Endodermal cell (in vitro differentiated cells): ENCODE measurements at places on chromosomes 2 and 18.
A peak's percentile ranks its signal among the peaks of the same experiment; 100 is the strongest.

DNA sequence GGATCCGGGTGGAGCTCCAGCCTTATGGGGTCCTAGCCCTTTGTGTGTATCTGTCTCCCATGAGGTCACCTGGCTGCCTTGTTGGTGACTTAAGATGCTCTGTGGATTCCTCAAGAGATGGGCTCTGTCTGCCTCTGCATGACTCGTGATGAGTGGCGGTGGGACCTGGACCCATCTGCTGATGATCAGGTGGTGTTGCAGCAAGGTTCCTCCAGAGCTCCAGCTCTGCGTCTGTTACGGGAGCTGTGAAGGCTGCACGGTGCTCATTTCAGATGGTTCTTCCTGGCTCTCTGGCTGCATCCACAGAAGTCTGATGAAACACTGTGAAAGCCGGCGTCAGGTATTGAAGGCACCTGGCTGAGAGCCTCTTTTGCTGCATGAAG lies 2.4 kb downstream of the AGAP1 start:
- peak; percentile 52 for DNase-seq

DNA sequence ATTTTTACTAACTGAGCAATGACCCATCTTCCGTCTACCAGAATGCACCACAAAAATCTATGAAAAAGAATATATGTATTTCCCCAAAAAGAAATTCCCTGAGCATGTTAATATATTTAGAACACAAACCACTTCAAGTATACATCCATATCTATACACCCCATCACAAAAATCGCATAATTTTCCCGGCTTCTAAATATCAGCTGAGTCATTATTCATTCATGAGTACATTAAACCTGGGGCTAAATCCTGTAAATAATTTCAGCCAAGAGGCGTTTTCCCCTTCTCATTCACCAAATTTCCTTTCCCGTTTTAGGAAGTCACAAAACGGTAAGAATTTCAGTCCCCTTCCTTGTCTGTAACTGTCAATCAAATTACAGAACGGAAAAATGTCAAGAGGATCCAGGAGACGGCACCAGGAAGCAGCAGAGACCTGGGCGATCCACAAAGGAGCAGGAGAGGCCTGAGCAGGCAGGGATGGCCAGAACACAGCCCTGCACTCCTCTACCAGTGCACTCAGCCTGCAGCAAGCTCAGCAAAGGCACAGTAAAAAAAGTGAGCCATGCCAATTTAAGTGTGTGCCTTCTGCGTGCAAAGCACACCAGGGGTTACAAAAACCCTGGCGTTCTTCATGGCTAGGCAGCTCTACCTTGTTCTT lies 300.7 kb downstream of the TCF4 start:
- DNase-seq, result no peak

GRCh38 chr18:57426187-57426586 lies 9.0 kb upstream of the ONECUT2 start:
- DNase-seq, result no peak

DNA sequence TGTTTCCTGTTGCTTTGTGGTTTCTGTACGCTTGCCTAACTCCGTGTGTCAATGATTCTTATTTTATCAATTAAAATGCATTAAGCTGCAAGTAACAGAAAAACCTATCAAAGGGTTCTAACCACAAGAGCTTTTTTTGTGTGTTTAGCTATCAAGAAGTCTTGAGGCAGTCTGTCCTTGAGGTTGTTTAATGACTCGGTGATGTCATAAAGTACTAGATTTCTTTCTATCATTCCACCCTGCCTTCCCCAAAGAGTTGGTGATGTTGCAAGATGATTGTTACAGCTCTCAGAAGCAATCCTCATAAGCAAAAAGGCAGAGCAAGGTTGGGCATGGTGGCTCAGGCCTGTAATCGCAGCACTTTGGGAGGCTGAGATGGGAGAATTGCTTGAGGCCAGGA lies 51.9 kb upstream of the SPTBN1 start:
- DNase-seq, result no peak

DNA sequence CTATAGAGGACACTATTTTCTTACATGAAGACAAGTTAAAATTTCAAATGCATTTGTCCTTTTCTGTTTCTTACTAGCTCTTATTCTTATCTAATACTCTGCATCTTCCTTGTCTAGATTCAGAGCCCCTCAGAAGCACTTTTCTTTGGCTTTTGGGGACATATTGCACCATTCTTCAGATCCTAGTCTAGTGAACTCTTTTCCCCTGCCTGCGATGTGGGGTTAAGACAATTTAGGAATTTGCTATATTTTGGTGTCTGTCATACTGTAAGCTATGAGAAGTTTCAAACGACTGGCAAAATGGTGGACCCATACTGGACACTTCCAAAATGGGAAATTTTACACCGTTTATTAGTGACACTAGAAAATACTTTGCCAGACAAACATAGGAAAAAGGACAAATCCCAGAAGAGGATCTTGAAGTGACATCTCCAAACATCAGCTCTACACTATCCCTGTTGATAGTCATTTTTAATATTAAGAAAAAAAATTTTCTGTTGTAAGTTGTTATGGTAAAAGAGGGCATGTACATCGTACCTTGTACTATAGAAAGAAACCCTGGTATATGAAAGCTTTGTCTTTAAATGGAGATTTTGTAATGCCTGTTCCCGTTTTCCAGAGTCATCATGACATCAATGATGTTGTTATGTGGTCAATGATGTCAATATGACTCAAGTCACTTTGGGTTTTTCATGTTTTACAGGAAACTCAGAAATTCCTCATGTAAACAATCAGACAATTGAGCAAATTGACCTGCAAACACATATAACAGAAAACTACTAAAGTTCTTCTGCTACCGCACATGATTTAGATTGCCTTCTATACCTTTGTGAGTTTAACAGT lies 4.4 kb upstream of the KYNU start:
- no peak for DNase-seq

DNA sequence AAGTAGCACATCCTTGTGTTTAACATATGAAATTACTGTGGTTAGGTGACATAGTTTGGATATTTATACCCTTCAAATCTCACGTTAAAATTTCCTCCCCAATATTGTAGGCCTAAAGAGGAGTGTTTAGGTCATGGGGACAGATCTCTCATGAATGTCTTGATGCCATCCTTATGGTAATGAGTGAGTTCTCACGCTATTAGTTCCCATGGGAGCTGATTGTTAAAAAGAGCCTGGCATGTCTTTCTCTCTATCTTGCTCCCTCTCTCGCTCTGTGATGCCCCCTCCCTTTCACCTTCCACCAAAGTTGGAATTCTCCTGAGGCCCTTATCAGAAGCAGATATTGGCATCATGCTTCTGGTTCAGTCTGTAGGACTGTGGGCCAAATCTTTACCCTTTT lies 660.1 kb downstream of the ADCYAP1 start:
- no peak for DNase-seq

GRCh38 chr2:203787979-203788378 lies 79.6 kb upstream of the CTLA4 start:
- no peak for DNase-seq

GRCh38 chr2:10977003-10977402 lies 65.3 kb downstream of the KCNF1 start:
- no peak for DNase-seq

DNA sequence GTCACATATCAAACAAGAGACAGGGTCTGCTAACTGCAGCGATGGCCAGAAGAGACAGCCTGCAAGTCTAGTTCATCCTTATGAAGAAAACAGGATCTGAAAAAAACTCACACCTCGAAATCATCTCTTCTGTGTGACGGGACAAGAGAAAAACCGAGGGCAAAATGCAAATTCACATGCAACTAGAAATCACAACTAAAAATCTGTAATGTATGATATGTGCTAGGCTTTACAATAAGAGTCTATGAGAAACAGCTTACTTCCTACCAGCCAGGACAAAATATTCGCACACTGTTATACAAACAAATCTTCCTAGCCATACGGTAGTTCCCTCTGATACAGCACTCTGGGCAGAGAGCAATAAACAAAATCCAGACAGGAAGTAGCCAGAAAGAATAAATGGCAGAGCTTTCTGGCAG lies 48.8 kb downstream of the ANKRD44 start:
- no peak for DNase-seq

GRCh38 chr2:200086911-200087310 lies 131.5 kb downstream of the MAIP1 start:
- DNase-seq, result no peak

DNA sequence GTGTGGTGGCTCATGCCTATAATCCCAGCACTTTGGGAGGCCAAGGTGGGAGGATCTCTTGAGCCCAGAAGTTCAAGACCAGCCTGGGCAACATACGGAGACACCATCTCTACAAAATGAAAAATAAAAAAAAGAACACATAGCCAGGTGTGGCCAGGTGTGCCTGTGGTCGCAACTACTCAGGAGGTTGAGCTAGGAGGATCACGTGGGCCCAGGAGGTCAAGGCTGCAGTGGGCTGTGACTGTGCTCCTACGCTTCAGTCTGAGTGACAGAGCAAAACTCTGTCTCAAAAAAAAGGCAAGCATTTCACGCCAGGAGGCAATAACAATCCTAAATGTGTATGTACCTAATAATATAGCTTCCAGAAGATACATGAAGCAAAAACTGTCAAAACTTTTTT lies 27.8 kb downstream of the USP40 start:
- DNase-seq, result no peak

GRCh38 chr2:230941202-230942180 lies 16.4 kb upstream of the GPR55 start:
- peak; percentile 21 for DNase-seq

DNA sequence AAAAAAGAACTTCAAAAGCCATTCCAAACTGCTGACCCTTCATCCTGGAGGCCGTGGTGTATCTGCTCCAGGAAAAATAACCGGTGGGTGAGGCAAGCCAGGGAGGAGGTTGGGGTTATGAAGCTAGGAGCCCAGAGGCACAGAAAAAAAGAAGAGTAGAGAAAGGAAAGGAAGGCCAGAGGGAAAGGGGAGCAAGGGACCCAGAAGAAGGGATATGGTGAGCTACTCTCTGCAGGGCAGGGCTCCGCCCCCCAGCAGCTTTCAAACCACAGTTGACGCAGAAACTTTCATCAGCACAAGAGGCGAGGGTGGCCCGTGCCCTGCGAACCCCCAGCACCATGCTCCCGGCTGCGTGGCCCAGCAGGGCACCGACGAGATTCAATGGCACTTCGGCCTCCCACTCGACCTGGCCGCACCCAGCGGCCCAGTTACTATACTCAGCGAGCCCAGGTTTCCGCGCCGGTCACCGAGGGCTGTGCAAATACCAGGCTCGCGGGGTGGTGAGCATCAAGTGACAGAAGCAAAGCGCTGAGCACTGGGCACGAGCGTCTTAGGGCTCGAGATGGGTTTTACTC lies 665 bp downstream of the MCM6 start:
- peak; percentile 84 for DNase-seq

GRCh38 chr2:218832520-218832919 lies 917 bp upstream of the PRKAG3 start:
- DNase-seq, result no peak

DNA sequence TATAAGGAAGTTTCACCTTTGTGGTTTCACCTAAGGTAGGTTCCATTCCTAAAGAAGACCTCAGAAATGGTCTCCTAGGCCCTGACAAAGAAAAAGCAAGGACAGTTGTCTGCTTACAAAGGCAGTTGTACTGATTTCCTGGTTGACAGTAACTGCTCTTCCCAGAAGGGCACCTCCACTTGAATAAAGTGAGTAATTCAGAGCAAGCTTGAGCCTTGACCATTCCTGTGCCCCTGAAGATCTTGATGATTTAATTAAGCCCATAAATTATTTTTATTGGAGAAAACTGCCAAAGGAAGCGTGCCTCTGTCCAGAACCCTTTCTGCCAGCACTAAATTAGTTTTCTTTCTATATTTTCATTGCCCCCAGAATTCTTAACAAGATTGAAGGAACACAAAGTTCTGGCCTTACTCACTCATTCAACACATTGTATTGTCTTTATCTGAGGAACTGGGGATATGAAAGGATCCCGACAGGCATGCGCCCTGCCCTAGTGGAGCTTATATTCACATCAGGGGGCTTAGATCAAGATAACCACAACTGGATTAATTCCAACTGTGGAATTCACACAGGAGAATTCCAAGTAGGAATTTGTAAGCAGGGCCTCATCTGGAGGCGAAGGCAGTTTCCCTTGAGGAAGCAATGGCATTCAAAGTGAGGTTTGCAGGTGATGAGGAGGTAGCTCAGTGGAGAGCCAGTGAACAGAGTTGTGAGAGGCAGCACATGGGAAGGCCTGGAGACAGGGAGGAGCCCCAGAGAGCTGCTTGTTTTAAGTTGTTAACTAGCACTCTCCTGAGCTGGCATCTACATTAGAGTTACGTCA lies 21.2 kb downstream of the PTRHD1 start:
- DNase-seq, result peak; percentile 78
